ENCODE measurements at places on chromosomes 4 and X.

GRCh38 chr4:169315530-169316343 lies 45.0 kb upstream of the SH3RF1 start:
- DNase-seq, result no peak

DNA sequence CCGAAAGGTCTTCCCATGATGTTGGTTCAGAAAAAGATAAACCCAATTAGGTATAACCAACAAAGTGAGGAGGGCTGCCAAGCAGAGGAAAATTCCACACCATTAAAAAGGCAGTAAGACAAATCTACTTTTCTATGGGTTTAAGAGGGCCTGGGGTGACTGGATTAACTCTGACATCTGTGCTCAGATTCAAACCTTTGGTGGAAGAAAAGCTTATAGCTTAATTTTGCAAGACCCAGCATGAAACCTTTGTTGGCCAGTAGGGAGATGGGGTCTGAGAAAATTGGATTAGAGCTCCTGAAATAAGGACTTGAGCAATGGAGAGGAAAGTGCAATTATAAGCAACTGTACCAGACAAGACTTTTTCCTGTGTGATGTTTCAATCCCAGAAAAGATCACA lies 104.2 kb downstream of the KDR start:
- no peak for DNase-seq

- no peak for DNase-seq
Observed at GRCh38 chrX:155052738-155053498, 18.0 kb downstream of the CMC4 start.

DNA sequence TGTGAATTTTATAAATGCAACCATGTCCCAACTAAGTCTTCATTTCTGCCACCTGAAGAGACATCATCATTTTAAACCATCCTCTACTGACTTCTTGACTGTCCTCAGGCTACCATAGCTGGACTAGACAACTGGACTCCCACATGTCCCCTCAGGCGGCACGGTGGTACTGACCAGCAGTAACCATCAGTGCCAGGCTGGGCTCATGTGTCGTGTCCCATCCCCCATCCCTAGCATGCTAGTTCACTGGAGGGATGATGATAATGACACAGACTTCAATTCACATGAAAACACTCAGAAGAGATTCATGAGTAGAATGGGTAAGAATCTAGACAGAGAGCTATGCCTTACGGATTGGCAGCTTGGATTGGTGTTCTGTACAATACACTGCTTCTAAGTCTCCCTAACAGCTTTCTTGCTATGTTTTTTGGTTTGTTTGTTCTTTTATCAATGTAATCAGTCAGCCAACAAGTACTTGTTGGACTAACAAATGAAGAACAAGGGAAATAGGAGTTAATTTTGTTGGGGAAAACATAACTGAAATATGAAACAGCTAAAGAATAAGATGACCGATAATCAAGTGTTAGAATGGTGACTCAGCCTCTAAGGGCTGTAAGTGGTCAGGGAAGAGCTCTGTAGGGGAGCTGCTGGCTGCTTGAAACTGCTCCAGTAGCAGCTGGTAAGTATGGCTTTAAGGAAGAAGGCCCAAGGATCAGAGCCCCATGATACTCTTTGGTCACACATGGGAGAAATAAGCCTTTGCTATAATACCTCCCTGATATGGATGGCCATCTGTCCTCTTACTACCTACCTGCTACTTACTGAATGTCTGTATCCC lies 10.3 kb downstream of the ZDHHC9 start:
- DNase-seq, result no peak

GRCh38 chrX:12920990-12921389 lies 14.6 kb downstream of the TLR8 start:
- no peak for DNase-seq

DNA sequence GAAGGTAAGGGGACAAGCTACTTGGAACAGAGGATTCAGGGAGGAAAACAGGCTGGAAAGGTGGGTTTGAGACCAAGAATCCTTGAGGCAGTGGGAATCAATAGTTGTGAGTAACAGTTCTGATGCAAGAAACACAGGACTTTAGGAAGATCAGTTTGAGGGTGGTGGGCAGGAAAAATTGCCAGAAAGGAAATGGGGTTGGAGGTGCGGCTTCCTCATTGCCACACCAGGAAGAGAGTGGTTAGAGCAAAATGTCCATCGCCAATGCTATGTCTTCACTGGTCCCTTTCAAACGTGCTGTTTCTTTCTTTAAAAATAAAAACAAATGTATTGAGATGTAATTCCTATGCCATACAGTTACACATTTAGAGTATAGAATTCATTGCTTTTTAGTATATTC lies 57.1 kb upstream of the NOCT start:
- DNase-seq, result no peak

GRCh38 chr4:30536231-30536630 lies 183.9 kb upstream of the PCDH7 start:
- DNase-seq, result no peak

DNA sequence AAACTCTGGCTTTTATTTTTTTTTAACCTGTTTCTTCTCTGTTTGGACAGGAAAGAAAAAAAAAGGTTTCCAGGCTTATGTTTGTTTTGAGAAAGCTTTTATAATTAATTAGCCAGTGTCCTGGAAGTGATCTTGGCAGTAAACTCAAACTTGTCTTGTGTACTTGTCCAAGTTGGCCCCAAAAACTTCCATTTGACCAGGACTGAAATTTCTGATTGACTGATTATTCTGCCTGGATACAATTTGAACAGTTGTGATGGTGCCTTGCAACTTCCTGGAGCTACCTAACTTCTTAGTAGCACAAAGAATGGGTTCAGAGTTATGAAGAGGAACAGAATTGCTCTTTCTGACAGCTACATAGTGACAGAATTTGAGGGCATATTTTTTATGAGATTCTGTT lies 62.0 kb downstream of the SLC4A4 start:
- DNase-seq, result no peak

- no peak for DNase-seq
Observed at GRCh38 chr4:38983787-38984598, 48.2 kb downstream of the TMEM156 start.

- no peak for DNase-seq
Observed at GRCh38 chr4:2092669-2093053, 33.5 kb downstream of the NAT8L start.

DNA sequence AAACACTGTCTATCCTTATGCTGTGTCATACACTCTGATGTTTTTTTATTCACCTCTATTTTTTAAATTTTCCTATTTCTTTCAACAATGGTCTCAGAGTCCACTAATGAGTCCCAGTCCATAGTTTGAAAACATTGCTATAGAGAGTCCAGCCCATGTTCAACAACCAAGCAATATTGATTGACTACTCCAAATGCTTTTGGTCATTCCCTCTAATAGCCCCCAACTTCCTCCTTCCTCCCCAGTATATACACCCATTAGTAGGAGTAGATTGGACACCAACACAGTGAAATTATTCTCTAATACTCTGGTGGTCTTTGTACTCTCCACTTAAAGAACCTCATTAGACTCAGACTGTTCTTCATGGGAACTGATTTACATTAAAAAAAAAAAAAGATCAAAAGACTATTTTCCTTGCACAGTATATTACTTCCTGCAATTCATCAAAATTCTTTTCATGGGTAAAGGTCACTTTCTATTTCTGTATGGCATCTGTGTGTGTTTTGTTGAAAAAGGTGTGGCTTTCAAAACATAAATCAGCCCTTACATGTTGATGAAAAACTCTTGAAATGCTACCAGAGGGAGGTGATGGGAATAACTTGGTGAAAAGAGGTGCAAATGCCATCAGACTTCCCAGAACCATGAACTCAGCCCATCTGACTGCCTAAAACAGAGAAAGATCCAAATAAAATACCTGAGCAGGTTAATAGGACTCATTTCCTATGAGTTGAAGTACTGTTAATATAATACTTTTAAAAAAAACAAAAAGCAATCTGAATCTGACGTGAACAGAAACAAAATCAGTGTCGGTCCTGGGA lies 250.3 kb upstream of the KLF3 start:
- no peak for DNase-seq

DNA sequence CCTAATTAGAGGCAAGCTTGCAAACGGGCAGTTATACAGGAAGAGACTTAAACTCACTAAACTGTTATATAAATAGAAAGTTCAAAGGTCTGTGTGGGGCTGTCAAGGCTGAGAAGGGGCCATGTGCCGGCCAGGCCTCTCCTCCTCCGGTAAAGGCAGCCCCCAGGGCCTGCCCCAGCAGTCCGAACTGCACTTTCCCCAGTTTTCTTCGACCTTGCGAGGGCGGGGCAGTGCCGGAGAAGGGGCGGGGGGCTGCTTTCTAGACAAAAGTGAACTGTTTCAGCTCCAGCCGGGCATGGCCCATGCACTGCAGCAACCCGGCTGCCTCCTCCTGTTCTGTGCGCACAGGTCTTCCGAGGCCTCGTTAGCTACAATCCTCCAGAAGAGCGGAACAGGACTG lies 4.1 kb downstream of the AFF2 start:
- no peak for DNase-seq

GRCh38 chr4:87375719-87376291 lies 15.2 kb downstream of the HSD17B11 start:
- DNase-seq, result no peak

All from activated CD4-positive, CD25-positive, alpha-beta regulatory T cell (primary cell).